ENCODE measurements at places on chromosomes 12 and 14.

GRCh38 chr12:53199700-53200099 lies 7.4 kb downstream of the ITGB7 start:
- no peak for DNase-seq

- no peak for DNase-seq
Observed at GRCh38 chr12:95266254-95266653, 48.6 kb downstream of the VEZT start.

DNA sequence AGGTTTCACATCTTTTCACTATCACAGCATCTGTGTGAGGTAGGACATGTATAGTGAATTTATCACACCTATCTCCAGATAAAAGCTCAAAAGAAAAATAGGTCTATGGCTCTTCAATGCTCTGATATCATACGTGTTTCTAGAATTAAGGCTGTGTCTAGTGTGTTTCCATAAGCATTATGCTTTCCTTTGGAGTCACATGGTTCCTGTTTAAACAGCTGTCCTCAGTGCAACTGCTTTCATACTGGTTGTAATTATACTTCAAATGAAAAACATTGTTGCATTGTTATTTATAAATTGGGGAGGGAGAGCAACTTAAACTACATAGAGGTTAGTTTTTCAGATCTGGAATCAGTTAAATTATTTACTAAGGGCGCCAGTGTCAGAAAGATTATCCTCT lies 151.6 kb downstream of the SYT1 start:
- DNase-seq = no peak

GRCh38 chr12:95336387-95337067 lies 118.9 kb downstream of the VEZT start:
- peak; percentile 48 for DNase-seq

DNA sequence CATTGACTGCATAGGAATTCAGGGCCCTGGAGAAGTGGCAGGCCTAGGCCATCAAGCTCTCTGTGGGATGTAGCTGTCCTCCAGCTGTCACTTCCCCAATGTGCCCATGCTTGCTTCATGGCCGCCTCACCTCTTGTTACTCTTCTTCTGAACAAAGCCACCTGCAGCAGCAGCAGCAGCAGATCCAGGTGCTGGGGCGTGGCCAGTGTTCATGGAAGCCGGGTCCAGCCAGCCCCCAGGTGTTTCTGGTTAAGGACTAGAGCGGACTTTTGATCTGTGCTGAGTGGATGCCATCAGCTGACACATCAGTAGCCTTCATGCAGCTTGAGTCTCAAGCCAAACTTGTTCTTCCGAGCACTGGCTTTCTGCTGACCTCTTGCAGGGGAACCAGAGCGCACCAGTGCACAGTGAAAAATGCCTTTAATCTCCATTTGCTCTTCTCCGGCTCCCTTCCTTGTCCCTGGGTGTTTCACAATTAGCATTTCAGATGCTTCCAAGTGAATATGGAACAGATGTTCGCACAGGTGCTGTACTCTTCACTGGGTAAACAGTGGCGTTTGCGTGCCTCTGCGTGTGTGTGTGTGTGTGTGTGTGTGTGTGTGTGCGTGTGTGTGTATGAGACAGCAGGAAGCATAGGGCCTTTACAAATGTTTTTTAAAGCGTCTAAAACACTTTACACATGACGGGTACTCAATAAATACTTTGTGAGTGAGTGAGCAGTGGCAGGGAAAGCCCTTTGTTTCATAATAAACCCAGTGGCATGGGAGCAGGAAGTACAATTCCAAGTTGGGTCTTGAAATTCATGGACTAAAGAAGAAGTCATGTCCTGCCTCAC lies 20.1 kb downstream of the TPCN1 start:
- DNase-seq = peak; percentile 74

DNA sequence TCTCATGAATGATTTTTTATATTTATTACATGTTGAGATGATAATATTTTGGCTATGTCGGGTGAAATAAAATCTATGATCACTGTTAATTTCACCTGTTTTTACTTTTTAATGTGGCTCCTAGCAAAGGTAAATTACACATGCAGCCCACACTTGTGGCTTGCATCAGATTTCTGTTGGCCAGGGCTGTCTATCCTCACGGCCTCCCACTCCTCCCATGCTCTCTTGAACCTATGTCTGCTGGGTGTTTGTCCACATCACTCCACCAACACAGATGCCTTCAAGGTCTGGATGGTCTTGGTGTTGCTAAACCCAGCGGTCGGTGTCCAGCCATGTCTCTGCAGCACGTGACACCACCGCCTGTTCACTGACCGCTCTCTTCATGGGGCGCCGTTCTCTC lies 339.4 kb upstream of the FKBP4 start:
- DNase-seq = no peak

GRCh38 chr14:41973178-41973577 lies 366.5 kb downstream of the LRFN5 start:
- no peak for DNase-seq

DNA sequence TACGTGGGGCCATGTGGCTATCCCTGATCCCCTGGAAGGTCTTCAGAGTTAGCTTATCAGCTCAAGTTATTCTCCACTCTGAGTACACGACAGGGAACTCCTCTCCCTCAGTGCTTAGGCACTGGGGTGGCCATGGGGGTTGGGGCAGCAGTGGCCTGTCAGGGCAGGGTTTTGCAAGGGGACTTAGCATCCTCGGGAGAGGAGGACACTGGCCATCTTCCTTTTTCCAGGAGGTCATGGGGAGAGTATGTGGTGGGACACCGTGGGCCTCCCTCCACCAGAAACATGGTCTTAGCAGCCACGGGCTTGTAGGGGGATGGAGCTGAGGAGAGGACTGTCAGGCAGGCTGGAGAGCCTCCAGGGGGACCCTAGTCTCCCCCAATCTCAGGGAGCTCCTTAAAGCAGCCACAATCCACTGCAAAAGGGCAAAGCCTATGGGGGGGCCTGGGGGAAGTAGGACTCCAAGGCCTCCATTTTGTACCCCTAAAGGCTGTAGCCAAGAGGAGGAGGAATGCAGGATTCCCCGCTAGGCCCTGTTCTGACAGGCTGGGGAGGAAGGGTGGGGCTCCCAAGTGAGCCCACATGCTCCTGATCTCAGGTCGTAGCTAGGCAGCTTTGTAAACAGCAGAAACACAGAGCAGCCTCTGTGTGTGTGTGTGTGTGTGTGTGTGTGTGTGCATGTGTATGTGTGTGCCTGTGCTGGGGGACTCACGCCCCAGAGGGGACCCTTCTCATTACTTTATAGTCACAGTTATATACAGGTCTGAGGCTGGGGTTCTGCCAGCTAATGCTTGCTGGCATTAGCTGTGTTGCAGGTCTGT lies 36.6 kb downstream of the KRT80 start:
- DNase-seq = no peak

GRCh38 chr12:52215587-52216031 lies 17.4 kb upstream of the KRT7 start:
- DNase-seq = no peak

DNA sequence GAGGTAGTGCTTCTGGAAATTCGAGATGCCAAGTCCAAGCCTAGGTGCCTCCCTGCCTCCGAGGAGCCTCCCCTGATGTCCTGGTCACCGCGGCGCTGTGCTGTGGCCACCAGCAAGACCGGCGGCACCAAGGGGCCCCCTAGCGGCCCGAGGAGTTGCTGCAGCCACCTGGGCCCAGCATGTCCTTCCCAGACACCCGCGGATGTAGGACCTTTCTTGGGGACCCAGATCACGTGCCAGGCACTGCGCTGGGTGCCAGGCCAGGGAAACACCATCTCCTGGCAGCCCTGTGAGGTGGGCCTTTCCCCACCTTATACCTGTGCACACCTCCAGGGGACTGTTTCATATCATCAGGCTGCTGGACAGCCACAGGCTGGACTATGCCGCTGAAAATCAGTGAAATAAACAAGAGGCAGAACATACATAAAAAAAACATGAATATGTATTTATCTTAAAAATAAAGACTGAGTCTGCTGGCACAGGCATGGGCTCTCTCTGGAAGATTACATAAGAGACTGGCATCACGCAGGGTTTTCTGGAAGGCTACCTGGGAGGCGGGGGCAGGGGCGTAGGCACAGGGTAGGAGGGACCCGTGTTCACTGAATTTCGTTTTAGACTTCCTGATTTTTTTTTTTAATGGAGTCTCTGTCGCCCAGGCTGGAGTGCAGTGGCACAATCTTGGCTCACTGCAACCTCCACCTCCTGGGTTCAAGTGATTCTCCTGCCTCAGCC lies 15.9 kb upstream of the HHIPL1 start:
- DNase-seq = no peak

GRCh38 chr12:3152892-3153291 lies 75.7 kb downstream of the TSPAN9 start:
- DNase-seq = no peak

DNA sequence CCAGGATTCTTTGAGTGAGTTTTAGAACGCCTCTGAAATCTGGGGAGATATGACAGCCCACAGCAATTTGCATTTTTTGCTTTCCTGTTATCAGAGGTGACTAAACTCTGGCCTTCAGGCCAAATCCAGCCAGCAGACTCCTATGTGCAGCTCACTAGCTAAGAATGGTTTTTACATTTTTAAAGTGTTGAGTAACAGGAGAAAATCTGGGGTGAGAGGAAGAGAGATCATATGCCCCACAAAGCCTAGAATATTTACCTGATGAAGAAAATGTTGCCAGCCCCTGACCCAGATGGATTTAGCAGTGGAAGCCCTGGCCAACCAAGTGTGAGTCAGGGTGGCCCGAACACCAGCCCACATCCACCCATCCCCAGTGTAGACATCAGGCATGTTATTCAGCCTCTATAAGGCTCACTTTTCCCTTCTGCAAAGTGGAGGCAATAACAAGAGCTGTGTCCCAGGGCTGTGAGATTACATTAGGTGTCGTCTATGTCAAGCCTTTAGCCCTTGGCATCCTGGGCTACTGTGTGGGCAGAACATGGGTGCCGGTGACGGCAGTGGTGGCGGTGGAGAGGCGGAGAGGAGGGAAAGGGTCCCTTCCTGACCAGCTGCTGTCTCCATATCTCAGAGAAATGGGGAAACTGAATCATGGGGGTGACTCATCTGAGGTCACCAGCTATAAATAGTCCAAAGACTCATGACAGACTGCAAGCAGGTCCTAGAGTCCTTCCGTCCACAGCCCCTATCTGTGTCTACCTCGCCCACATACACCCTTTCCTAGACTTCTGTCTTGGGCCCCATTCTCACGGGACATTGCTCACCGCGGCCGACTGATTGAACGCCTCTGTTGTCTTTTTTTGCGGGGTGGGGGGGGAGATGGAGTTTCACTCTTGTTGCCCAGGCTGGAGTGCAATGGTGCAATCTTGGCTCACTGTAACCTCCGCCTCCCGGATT lies 32.6 kb upstream of the CD9 start:
- DNase-seq = peak; percentile 94

GRCh38 chr14:104731320-104732294 lies 7.6 kb downstream of the ADSS1 start:
- DNase-seq = no peak

GRCh38 chr14:40347675-40348074 lies 915.4 kb upstream of the FBXO33 start:
- no peak for DNase-seq

GRCh38 chr12:47079981-47080724 lies 394 bp upstream of the AMIGO2 start:
- no peak for DNase-seq

GRCh38 chr12:13307143-13307816 lies 110.8 kb downstream of the EMP1 start:
- DNase-seq = no peak

- no peak for DNase-seq
Observed at GRCh38 chr12:124562018-124562795, 5.2 kb downstream of the NCOR2 start.

GRCh38 chr12:39272871-39273655 lies 169.9 kb downstream of the KIF21A start:
- peak; percentile 6 for DNase-seq

DNA sequence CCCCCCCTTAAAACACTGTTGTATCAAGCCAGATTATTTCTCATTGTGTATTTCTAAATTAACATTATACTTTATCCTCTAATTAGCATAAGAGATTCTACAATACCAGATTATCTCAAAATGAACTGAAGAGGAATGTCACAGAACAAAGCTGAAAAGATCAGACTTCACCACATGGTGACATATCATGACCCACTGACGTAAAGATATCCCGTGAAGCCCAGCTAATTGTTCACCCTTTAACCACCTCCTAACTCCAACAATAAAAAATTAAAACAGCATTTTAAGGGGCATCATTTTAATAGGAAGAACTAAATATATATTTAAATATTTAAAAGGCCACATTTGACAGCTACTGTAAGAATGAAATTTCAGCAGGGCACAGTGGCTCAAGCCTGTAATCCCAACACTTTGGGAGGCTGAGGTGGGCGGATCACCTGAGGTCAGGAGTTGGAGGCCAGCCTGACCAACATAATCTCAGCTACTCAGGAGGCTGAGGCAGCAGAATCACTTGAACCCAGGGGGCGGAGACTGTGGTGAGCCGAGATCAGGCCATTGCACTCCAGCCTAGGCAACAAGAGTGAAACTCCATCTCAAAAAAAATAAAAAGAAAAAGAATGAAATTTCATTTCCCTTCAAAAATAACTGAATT lies 29.0 kb downstream of the CDK17 start:
- DNase-seq = no peak

- no peak for DNase-seq
Observed at GRCh38 chr14:93044121-93044520, 71.6 kb downstream of the ITPK1 start.

- DNase-seq = no peak
Observed at GRCh38 chr14:71228711-71229110, 321.5 kb downstream of the PCNX1 start.

- DNase-seq = no peak
Observed at GRCh38 chr12:130111965-130112496, 50.2 kb upstream of the FZD10 start.

DNA sequence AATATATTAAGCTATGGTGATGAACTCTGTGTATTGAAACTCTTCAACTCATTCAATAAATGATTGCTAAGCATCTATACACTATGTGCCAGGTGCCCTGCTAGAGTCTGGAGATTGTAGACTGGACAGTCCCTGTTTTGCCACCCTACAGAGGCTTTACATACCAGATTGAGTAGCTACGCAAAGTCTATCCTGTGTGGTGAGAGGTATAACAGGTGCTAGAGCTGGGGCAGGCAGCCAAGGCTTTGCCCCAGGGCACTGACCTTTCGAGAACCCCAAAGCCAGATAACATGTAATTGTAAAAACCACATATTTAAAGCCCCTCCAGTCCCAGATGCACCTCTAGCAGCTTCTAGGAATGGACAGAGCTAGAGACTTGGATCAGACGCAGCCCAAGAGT lies 52.8 kb downstream of the PPM1H start:
- no peak for DNase-seq

DNA sequence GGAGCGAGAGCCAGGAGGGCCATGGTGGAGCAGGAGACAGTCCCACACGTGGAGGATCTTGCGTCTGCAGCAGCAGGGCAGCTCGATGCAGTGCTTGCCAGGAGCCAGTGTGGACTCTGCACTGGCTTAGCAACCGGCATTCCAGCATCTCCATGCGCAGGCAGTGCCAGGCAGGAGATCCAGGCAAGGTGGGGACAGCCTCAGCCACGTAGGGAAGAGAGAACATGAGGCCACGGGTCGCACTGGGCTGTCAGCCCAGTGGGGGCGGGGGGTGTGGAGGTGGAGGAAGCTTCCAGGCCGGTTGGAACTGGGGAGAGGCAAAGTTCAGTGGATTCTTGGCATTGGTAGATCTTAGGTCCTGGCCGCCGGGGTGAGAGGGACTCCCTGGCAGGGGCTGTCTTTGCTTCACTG lies 121.0 kb upstream of the EVL start:
- no peak for DNase-seq

GRCh38 chr12:85865890-85866289 lies 8.2 kb upstream of the NTS start:
- DNase-seq = no peak

- no peak for DNase-seq
Observed at GRCh38 chr12:132144810-132145168, 532 bp downstream of the NOC4L start.

- no peak for DNase-seq
Observed at GRCh38 chr12:2722806-2723205, 72.0 kb upstream of the FKBP4 start.

GRCh38 chr12:13090054-13090453 lies 13.4 kb downstream of the GSG1 start:
- no peak for DNase-seq
